Thoracic aorta (tissue), 2 donors: ENCODE measurements at places on chromosomes 12 and 14.

DNA sequence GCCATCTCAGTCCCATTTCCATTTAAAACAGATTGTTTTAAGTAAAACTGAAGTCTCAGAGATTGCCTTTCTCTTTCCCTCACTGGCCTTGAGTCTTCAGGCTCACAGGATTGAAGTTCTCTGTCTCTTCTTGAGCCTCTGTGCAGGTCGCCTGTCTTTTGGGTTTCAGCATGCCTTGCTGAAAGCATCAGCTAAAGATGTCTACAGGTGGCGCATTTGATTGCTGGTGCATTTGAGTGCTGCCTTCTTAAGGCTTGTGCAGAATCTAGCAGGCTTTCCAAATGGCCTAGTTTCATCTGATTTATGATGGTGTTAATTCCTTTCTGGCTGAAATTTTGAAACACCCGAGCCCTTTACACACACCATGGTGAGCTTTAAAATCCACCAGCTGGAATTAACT lies 1062.2 kb upstream of the FBXO33 start:
- no peak for DNase-seq

DNA sequence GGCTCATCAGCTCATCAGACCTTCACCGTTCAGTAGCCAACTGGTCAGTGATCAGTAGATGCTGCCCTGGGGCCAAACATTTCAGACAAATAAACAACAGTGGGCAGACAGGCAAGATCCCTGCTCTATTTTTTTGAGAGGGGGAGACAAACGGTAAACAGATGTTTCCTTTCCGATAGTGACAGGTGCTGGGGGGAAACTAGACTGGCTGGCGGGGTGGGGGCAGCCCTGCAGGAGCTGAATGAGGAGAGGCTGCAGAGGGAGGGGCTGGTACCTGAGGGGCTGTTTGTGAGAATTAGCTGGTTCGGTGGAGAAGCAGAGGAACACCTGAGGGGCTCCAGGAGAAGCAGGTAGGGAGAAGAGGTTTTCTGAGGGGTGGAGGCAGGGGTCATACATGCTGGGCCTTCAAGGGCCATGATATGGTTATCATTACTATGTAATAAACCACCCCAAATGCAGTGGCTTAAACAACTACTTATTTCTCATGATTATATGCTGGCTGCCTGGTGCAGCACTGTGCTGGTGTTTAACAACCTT lies 8.2 kb upstream of the GOLGA3 start:
- DNase-seq = no peak

DNA sequence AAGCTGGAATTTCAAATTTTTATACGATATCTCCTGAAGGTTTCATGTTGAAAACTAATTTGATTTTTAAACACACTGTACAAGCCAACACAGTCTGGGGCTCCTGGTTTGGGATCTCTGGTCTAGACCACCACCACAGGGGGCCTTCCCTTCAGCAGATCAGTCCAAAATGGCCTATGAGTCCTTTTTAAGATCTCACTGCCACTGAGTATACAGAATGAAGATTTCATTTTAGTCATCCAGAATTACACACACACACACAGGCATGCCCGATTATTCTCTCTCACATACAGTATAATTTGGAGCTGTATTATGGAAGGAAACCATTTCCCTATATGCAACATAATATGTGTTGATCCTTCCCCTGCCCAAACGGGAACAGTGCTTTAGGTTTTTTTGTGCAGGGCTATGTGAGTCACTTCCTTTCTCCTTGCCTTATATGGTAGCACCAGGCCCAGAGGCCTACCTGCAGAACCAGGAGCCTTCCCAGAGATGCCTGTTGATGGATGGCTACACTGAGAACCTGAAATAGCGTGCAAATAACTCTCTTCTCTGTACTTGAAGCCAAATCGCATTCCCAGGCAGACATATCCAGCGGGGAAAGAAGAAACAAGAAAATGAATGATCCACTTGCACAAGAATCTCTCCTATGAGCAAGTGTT lies 28.1 kb upstream of the WNK1 start:
- no peak for DNase-seq

DNA sequence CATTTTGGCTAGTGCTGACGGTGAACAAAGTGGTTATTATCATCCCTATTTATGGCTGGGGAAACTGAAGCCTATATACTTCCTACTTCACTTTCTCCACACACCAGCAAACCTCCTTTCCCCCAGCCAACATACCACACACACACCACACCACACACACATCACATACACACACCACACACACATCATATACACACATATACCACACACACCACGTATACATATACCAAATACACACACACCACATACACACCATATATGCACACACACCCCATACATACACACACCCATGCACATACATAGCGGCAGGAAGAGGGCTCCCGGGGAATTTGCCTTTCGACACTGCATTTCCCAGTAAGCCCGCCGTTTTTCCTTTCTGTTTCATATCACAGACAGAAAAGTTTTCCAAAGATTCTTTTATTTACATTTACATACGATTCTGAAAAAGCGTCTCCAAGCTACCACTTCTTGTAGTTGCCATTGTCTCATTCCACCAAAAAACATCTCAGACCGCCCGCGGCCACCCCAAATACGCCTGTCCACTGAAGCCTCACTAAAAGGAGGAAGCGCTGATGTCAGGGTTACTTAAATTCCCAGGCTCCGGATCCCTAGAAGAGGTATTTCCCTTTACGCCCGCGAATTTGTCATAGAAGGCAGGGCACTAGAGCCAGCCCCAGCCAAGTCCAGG lies 823 bp upstream of the RAB5B start:
- no peak for DNase-seq

DNA sequence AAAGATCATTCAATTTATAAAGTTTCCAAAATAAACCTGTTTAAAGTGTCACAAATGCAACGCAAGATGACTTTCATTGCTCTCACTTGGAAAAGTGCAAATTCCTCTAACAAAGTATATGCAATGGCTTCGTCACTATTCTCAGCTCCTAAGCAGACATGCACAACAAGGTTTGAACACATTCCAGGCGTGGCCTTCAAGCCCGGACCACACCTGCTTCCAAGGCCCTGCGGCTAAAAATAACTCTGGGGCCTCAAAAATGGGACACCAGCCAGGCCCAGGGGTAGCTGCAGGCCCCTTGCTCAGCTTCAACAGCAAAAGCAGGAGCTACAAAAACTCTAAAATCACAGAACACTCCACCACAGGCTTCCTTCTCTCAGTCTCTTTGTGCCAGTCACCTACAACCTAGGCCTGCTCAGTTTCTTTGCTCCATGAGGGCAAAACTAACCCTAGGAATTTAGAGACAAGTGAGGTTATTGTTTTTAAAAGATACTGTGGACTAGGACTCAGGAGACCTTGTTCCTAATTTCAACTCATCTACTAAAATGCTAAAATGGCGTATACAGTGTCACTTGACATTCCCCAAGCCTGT lies 29.3 kb downstream of the DUSP16 start:
- DNase-seq = no peak
